Tongue (tissue), 3 donors: ENCODE measurements at places on chromosomes 2 and 18. TPM values are rescaled to one million over a fixed set of nuclear protein-coding genes. Genes with fewer than 3 reads are reported as not detected.
A peak's percentile ranks its signal among the peaks of the same experiment; 100 is the strongest.

GRCh38 chr2:75241696-75242095, 42.4 kb upstream of the TACR1 start:
- DNase-seq = no peak

The CDK15 gene
- 0.62 TPM for total RNA-seq

GRCh38 chr2:216540920-216541319, 42.3 kb downstream of the RPL37A start:
- DNase-seq = no peak

The TMX3 gene
- total RNA-seq = 68.8 TPM

DNA sequence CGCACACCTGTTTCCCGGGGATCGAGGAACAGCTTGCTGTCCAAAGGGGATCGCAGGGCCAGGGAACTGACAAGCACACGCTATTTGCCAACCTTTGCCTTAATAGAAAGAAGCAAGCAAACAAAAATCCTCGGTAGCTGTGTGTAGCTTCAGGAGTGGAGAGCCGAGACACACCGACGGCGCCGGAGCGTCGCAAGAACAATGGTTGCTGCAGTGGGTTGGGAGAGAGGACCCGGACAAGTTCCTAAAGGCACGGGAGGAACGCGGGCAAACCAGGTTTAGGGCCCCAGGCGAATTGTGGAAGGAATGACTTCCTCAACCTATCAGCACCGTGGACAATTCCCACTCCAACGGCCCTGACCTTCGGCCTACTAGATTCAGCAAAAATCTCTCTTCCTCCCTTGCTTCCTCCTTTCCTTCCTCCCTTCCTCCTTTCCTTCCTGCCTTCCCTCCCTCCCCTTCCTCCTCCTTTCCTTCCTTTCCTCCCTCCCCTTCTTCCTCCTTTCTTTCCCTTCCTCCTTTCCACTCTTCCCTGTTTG, 4.9 kb upstream of the NEUROD1 start:
- DNase-seq = peak; percentile 32

GRCh38 chr18:8424917-8425725, 184.1 kb upstream of the RAB12 start:
- DNase-seq = no peak

The SDC1 gene
- 44.2 TPM for total RNA-seq

DNA sequence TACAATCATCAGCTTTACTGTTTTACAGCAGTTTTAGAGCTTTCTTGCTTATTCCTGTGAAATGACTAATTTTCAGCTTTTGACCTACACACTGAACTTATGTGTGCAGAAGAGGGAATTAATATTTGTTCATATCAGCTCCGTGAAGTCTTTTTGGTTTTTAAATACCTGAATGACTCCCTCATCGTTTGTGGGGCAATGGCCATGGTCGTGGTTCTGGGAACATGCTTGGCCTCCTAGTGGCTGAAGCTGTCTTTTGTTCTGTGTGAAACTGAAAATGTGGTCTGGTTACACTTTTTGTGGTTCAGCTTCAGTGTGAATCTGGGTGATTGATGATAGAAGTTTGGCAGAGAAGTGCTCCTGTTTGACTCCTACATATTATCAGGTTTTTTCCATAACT, 408.1 kb downstream of the THSD7B start:
- DNase-seq = no peak

DNA sequence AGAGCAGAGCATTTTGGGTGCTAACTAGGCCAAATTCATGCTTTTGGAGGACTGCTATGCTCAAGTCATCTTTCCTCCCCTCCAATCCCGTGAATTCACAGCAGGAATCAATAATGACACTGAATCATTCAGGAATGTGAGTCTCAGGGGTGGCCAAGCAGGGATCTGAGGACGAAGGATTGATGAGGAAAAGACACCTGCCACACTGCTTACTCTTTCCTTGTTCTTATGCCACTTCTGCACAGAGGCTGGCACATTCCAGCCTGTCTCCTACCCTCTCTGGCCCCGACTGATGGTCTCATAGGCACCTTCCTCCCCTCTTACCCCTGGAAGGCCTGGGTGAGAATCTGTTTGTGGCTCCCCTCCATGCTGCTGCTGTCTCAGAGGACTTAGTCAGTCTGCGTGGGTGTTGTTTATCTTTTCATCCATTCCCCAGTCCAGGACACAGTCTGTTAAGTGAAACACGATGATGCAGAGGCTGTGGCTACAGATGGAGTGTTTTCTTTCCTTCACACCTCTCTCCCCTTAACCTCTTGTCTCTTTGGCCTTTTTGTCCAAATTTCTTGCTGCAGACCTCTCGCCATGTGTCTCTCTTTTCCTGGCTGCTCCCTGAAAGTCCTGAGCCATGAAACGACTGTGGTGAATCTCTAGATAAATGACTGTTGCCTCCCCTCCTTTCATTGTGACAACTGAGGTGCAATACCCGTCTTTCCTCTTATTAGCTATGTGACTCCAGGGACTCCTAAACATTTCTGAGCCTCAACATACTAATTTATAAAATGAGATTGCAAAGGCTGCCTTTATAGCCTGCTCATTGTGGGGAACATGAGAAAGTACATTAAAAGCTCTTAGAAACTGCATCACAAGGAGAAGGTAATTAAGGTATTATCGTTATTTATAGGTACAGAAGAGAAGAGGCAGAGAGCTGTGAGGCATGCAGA, 86.9 kb downstream of the RDH14 start:
- no peak for DNase-seq

DNA sequence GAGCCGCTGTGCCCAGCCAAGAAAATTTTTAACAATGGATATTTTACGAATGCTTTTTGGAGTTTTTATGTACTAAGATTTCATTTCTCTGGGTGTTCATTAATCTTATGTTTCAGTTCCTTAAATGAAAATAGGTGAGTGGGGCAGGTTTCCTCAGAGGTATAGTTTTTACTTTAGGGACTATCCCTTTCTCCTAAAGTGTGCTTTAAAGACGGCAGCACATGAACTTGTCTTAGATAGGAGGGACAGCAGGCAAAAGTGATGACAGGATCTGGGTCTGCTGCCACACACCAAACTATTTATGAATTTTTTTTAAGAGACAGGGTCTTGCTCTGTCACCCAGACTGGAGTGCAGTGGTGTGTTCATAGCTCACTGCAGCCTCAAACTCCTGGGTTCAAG, 8.0 kb upstream of the REL start:
- DNase-seq = no peak

DNA sequence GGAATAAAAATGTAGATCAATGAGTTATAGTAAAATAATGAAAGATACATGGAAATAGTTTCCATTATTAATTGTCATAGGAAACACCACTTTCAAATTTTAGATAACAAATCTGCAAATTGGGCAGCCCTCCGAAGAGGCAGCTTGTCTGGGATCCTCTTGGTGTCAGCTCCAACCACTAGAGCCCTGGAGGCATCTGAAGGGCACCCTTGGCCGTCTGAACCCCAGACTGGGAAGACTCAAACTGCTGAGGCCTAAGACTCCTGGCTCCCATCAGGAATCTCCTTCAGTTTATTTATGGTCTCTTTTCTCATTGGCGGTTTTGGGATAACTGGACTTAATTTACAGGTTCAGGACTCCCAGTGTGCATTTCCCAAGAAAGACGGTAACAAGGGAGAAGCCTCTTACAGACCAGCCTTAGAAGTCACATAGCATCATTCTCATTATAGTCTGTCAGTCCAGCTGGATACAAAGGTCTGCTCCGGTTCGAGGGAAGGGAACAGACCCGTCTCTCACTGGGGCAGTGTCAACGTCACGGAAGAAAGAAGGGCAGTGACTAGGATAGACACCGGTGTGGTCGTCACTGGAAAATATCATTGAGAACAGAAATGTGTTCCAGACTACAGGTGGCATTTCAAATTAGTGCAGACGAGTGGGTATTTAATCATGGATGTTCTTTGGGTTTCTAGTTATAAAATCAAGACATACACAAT, 390.7 kb upstream of the NETO1 start:
- DNase-seq = no peak

GRCh38 chr2:17976871-17977746, 98.6 kb downstream of the KCNS3 start:
- peak; percentile 66 for DNase-seq

The CDH7 gene
- total RNA-seq = 0.62 TPM

The SMC6 gene
- total RNA-seq = 43.8 TPM

- no peak for DNase-seq
These were observed 47.8 kb downstream of the PXDN start for GRCh38 chr2:1696472-1696871.

- peak; percentile 21 for DNase-seq
These were observed 210.4 kb downstream of the TMEM163 start for GRCh38 chr2:134508391-134508790.

DNA sequence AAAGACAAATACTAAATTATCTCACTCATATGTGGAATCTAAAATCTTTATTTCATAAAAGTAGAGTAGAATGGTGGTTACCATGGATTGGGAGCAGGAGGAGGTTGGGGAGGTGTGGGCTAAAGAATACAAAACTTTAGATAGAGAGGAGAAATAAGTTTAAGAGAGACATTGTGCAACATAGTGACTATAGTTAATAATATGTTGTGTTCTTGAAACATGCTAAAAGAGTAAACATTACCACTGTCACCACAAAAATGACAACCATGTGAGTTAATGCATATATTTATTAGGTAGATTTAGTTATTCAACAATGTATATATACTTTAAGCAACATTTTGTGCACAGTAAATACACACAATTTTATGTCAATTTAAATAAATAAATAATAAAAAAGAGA, 128.5 kb upstream of the COL3A1 start:
- DNase-seq = no peak

GRCh38 chr2:164542581-164543021, 78.7 kb downstream of the GRB14 start:
- peak; percentile 65 for DNase-seq

- DNase-seq = no peak
These were observed 748.1 kb upstream of the LRATD1 start for GRCh38 chr2:13884291-13884976.

The MGAT4A gene
- total RNA-seq = 19.0 TPM

DNA sequence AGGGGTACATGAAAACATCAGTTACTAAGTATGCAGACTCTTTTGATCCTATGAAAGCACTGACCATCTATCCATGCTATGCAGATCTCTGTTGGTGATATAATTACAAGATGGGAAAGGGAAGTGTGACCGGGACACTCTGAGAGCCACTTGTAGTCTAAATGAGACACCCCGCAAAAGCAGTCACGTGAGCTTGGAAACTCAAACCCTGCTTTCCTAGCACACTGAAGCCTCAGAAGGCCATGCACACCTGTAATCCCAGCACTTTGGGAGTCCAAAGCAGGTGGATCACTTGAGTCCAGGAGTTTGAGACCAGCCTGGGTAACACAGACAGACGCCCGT, 137.5 kb downstream of the INO80D start:
- no peak for DNase-seq

GRCh38 chr18:848062-848861, 36.2 kb upstream of the YES1 start:
- DNase-seq = no peak

DNA sequence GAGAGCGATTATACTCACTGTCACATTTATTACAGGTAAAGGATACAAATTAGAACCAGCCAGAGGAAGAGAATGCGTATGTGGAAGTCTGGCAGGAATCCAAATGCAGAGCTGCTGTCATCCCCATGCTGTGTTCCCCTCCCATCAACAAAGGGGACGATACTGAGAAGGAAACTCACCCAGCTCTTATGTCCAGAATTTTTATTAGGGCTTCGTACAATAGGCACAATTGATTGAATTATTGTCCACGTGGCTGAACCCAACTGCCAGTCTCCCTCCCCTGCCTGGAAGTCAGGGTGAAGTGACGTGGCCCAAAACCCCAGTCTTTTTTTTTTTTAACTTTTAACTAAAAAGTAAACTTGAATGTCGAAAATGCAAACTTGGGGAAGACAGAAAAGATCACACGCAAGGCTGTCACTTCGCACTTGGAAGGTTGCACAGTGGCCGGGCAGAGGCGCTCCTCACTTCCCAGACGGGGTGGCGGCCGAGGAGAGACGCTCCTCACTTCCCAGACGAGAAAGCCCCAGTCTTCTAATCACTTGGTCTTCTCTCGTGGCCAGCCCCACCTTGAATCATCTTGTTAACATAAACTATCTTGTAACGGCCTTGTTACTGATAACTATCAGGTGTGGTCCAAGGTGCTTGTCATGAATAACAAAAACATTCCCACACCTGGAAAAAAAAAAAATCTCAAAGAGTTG, 40.0 kb upstream of the ITSN2 start:
- no peak for DNase-seq
